Glomerular endothelial cell (primary cell): ENCODE measurements at places on chromosomes 4 and X.
A peak's percentile ranks its signal among the peaks of the same experiment; 100 is the strongest.

DNA sequence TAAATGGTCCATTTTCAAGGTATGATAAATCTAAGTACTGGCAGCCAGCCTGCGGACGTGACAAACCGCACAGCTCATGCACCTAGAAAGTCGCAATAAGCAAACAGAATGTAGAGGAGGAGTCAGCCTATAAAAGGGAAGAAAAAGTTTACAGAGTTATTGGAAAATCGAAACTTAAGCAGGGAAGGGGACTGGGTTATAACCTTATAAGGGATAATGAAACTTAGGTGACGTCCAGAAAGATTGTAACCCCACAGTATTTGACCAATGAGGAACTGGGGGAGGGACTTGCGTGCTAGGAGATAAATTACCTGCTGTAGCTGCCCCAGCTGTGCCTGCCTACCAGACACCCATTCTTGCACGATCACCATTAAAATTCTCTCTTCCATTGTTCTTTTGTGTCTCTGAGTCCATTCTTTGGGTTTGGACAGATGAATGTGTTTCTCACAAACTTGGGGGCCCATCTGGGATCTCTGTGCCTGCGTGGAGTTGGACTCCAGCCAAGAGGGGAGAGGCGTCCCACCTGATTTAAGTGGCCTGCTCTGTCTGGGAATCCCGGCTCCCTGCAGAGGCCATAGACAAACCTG lies 61.0 kb downstream of the ZCCHC12 start:
- no peak for DNase-seq

DNA sequence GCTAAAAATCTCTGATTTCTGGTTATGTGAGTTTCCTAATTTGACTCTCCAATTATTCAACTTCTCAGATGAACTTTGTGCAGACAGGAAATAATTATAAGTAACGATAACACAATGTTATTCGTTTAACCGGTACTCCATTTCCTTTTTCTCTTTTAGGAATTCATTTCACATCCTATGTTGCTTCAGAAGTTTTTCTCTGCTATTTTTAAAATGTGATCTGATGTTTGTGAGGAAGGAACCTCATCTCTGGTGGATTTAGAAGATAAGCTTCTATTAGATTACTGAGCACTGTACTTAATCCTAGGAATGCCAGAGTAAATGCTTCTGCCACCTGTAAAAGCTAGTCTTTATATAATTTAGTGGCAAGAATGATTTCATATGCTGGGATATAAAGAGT lies 116.0 kb upstream of the ETNPPL start:
- DNase-seq = peak; percentile 79

DNA sequence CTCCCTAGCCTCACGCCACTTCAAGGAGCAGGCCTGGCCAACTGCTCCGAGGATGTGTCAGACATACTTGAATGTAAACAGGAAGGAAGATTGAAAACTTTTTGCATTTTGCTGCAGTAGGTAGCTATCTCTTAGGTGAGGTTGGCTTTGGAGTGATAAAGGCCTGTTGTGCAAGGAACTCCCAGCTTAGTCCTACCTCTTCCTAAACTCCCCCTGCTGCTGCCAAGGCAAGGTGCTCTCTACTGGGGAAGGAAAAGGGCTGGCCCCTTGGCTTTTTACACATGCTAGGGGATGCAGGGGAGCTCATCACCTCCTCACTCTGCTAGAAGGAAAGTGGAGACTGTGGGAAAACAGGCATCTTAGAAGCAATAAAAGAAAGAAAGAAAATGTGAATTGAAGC lies 10.7 kb upstream of the BRS3 start:
- no peak for DNase-seq

GRCh38 chrX:118502161-118502789 lies 6.7 kb downstream of the DOCK11 start:
- no peak for DNase-seq

DNA sequence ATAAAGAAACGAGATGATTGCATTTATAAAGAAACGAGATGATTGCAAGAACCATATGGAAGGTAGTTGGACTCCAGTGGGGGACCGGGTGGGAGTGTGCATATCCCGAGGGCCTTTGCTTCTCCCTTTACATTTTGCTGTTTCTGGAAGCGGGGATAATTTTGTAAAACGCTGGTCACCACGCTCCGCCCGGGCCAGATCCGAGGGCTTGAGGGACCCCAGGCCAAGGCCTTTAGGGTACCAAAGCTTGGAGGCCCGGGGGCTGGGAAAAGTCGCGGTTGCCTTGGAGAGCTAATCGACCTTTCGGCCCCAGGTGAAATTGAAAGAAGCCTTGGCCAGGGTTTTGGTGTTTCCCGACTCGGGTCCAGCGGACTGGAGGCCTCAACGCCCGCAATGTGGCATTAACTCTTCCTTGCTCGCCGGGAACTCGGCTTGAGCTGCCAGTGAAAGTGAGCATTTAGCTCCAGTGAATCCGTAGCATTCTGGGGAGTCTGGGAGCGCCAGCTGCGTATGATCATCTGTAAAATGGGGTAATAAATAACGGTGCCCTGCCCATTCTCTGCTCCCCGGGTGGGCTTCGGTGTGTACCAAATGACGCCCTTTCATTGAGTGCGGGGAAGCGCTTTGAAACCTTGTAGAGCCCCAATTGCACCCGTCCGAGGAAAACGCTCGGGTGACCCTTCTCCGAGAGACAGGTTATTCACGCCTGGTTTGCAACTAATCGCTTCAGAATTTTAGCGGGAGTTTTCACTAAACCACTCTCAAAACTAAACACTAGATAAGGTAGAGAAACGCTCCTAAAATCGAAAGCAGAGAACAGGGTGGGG lies 4.5 kb downstream of the NKX3-2 start:
- no peak for DNase-seq

GRCh38 chrX:15475021-15475420 lies 18.1 kb downstream of the PIR start:
- DNase-seq = no peak

GRCh38 chr4:178136736-178137345 lies 694.6 kb upstream of the AGA start:
- DNase-seq = no peak

DNA sequence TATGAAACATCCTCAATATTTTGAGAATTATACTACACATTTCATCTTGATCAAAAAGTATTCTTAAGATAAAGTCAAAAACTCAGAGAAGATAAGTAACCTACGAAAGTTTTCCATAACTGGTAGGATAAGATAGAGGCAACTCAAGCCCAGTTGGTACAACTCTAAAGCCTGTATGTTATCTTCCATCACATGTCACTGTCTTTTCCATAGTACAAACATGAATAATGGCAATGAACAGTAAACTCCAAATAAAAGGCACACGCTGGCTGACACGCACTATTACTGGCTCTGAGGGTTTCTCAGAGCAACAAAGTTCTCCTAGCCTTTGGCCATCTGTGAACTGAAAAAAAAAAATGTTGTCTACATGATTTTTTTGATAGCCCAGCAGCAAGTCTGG lies 27.2 kb downstream of the LIN54 start:
- no peak for DNase-seq

- DNase-seq = no peak
These were observed 238.8 kb downstream of the QDPR start for GRCh38 chr4:17273047-17273446.

DNA sequence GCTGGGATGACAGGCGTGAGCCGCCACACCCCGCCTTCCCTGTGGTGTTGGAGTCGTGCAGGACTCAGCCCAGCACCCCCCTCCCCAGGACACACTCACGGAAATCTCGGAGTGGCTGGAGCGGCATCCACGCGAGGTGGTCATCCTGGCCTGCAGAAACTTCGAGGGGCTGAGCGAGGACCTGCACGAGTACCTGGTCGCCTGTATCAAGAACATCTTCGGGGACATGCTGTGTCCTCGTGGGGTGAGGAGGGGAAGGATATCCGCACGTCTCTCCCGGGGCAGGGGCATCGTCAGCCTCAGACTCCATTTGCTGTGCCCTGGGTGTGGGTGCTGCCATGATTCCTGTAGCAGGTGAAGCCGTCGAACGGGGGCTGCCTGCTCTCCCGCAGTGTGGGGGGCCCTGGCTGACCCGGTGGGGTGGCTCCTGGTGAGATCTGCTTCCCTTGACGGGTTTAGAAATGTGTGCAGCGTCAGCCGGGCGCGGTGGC lies 10.3 kb downstream of the PLCXD1 start:
- DNase-seq = no peak

GRCh38 chrX:20445109-20445508 lies 178.4 kb upstream of the RPS6KA3 start:
- no peak for DNase-seq

DNA sequence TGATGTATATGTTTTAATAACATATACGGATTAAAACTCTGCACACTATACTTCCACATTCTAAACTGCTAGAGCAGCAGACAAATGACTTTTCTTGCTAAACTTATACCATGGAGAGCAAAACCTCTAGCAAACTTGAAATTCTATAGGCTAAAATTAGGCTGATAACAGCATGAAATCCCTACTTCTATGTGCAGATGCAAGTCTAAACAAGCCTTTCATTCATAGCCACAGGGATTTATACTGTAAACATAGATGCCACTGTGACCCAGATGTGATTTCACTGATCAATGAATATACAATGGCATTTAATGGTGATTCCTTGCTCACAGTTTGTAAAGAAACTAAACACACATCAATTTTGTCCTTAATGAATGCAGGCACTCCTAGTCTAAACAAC lies 151.0 kb downstream of the ANTXR2 start:
- DNase-seq = no peak

- DNase-seq = no peak
These were observed 8.1 kb downstream of the CSAG1 start for GRCh38 chrX:152725409-152725808.

GRCh38 chr4:148649652-148650331 lies 207.6 kb upstream of the NR3C2 start:
- no peak for DNase-seq

- DNase-seq = no peak
These were observed 7.6 kb downstream of the CYBB start for GRCh38 chrX:37787423-37787869.

DNA sequence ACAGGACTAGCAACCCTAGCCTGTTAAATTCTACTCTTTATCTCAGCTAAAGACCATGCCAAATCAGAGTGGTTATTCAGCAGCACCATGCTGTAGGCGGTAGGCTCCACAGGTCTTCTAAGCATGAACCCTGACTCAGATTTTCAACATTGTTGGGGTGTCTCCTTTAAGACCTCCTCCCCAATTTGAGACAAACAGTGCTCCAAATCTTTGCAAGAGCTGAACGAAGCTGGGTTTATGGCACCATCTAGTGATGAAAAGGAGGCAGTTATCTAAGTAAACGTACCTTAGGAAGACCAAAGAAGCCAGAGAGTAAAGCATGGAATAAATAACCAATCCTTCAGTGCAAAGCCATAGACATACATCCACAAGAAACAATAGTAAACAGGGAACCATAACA lies 334.5 kb upstream of the SLC7A11 start:
- DNase-seq = peak; percentile 51

GRCh38 chr4:140242357-140243277 lies 88.6 kb upstream of the MAML3 start:
- no peak for DNase-seq

DNA sequence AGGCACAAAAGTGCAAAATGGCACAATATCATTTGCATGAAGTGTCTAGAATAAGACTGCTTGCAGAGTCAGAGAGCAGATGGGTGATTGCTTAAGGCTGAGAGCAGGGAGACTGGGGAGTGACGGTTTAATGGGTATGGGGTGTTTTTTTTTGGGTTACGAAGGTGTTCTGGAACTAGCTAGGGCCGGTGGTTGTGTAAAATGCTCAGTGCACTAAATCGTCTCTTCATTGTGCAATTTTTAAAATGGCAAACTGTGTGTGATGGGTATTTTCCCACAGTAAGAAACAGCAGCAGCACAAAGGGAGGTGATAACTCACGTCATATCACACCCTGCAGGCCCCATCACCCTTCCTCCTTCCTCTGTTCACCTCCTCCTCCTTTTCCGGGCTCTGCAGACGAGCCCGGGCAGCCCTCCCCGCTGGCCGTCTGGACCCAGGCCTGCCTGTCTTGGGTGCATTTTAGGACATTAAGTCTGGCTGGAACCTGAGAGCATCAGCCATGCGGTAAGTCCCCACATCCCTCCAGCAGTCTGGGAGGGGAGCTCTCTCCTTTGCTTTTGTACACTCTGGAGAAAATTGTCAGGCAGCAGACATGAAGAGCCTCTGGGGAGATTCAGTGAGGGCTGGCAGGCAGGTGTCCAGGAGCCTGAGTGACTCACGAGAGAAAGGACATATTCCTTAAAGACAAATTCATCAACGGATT lies 42.7 kb downstream of the ASMT start:
- DNase-seq = no peak

DNA sequence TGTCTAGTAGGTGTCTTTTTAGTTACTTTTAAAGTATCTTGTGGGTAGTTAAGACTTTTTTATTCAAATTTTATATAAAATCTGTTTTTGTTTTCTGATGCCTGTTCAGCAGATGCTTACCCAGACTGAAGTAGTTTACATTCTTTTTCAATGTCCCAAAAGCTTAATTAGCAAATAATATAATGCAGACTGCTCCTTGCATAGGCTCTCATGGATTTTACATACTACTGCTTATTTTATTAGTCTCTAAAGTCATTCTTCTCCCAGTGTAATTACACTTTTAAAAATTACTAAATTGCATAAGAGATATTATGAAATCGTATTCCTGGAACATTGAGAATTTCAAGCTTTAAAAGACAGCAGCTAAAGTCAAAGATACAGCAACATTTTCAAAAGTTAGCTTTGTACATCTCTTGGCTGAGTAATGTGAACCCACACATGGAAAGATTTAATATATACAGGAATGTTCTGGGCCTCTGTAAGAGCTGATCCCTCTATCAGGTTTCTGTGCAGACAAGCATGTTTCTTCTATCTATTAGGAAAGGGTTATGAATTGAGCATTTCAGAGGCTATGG lies 148.4 kb upstream of the SPRY1 start:
- no peak for DNase-seq

GRCh38 chrX:37753384-37753783 lies 26.5 kb upstream of the CYBB start:
- no peak for DNase-seq

GRCh38 chrX:151697522-151697921 lies 2.3 kb downstream of the PRRG3 start:
- no peak for DNase-seq

DNA sequence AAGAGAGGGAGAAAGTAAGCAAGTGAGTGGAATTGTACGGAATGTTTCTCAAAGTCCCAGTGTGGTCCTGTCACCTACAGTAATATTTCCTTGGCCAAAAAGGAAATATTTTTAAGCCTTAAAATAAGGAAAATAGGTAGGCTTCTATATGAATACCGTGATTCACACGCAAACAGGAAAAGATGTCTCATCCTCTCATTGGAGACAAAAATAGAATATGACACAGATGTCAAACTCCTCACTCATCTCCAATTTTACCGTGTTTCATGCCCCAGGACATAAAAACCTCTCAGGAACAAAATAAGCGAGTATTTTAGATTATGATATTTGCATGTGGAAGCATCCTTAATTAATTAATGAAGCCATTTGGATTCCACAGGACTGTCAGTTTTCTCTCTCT lies 1269.5 kb downstream of the RAPGEF2 start:
- no peak for DNase-seq

- DNase-seq = no peak
These were observed 28.8 kb downstream of the NEK1 start for GRCh38 chr4:169583563-169583962.

DNA sequence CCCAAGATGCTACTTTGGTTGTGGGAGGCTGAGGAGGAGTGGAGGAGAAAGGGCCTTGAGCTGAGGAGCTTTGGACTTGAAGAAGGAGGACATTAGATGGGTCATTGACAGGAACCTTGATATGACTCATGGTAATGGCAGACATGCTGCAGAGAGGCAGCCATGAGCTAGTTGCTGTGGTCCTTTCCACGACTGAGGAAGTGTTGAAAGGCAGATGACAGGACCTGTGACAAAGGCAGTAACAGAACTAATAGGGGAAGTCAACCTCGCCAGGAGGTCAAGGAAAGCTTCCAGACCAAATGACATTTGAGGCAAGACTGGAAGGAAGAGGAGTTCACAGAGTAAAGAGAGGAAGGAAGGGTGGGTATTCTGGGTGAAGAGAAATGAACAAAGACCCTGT lies 7.6 kb upstream of the XPNPEP2 start:
- no peak for DNase-seq
